ENCODE measurements at places on chromosomes 1 and 21. TPM values are rescaled to one million over a fixed set of nuclear protein-coding genes. Genes with fewer than 3 reads are reported as not detected.

DNA sequence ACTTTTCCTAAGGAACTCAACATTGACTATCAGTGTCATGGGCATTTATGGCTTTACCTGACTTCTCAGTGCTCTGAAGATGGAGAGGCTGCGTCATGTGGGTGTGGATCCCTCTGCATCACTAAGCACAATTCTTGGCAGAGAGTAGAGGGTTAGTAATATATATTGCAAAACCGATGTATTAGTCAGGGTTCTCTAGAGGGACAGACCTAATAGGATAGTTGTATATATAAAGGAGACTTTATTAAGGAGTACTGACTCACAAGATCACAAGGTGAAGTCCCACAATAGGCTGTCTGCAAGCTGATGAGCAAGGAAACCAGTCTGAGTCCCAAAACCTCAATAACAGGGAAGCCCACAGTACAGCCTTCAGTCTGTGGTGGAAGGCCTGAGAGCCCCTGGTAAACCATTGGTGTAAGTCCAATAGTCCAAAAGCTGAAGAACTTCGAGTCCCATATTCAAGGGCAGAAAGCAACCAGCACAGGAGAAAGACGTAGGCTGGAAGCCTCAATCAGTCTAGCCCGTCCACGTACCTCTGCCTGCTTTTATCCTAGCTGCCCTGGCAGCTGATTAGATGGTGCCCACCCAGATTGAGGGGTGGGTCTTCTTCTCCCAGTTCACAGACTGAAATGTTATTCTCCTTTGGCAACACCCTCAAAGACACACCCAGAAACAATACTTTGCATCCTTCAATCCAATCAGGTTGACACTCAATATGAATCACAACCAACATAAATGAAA lies 159.7 kb upstream of the NRIP1 start:
- DNase-seq = no peak

DNA sequence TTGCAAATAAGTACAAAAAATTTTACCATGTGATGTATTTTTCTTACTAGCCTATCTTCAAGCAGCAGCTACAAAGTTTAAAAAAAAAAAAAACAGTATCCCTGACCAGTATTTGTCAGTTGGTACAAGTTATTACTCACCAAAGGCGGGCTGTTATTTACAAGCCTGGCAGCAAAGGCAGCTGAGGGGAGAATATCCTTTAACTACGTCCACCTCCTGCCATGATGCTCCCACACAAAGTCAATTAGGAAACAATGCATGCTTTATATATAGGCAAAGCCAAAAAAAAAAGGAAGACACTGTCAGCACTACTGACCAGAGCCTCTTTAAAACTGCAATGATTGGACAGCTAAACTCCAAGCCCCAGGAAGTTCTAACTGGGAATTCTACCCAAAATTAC lies 13.7 kb downstream of the PSMA5 start:
- no peak for DNase-seq

DNA sequence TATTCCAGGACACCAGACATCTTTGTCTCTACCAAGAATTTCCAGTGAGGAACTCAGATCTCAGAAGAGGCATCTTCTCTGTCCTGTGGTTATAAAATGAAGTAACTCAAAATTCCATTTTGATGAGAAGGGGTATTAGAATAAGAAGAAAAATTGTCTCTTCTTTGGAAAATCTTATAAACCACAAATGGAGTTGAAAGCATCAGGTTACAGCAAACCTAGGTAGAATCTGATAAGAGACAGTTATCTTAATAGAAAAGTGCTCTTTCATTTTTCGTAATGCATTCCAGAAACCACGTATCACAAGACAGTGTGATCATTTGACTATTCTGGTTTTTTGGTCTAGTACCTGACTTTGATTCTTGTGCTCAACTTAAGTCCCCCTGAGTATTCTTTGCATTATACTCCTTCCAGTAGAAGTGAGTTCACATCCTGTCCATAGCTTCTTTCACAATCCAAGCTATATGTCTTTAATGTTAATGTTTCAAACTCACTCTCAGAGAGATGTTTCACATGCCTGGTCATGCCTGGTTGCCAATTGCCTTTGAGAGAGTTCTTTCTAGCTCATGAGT lies 120.9 kb upstream of the PRDX6 start:
- DNase-seq = no peak

DNA sequence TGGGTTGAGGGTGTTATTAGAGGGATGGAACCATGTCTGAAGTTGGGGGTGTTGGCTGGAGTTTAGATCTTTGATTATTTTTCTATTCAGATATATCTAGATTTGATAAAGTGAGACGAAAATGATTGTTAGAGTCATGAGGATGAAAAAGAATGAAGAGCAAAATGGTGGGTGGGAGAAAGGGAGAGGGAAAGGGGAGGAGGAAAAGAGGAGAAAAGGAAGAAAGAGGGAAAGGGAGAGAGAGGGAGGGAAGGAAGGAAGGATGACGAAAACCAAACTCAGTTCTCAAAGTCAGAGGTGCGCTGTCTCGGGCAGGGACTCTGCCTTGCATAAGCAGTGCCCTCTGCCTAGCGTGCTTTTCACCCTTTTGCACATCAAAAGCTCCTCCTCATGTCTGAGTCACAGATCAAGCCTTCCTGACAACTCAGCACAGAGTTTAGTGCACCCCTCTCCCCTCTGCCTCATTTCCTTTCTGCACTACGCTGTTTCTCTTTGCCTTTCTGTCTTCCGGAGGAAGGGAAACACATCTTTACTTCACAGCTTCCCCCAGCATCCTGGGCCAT lies 225.8 kb upstream of the PROX1 start:
- no peak for DNase-seq

- no peak for DNase-seq
Measured at GRCh38 chr21:35812679-35813078, 247.6 kb downstream of the SETD4 start.

GRCh38 chr1:55347041-55347440 lies 131.9 kb upstream of the USP24 start:
- DNase-seq = no peak

- DNase-seq = no peak
Measured at GRCh38 chr1:34712007-34712688, 42.7 kb upstream of the GJB5 start.

DNA sequence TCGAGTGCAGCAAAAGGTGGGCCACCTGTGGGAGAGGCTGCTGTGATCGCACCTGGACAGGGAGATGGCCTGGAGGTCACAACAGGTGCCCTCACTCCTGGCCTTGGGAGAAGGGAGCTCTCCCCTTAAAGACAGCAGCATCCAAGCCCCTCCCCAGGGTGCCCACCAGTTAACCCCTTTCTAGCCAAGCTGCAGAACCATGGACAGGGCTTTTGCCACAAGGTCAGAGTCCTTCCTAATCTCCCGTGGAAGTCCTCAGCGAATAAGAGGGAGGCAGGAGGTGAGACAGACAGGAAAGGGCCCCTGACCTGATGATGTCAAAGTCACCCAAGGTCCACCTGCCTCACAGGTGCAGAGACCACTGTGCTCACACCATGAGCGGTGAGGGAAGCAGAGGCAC lies 1.7 kb downstream of the CNTN2 start:
- DNase-seq = no peak

- DNase-seq = no peak
Measured at GRCh38 chr1:110682898-110683297, 8.2 kb upstream of the KCNA3 start.

DNA sequence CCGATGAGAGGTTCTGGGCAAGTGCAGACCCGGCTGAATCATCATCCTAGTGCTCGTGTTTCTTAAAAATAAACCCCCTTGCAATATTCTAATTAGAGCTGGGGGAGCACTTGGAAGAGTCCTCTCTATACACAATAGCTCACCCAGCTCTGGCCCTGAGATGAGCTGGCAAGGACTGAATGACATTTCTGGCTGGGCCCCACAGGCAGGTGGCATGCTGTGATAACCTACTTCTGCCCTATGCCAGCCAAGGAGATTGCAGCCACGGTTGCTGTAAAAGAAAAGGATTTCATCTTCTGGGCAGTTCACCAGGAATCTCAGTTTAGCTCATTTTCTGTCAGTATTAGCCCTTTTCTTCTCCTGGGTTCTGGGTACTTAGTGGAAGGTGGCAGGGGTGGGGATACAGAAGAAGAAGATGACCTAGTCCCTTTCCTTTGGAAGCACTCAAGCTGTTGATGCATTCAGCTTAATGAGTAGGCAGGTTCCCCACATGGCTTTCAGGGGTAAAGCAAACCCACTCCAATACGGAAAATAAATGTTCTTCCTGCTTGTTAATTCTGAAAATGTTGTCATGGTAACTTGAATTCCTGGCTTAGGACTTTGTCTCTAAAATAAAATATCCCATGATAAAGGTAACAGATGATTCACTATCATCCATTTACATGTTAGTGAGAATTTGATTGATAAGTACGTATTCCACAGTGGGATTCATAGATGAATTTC lies 32.2 kb downstream of the VASH2 start:
- peak; percentile 85 for DNase-seq

DNA sequence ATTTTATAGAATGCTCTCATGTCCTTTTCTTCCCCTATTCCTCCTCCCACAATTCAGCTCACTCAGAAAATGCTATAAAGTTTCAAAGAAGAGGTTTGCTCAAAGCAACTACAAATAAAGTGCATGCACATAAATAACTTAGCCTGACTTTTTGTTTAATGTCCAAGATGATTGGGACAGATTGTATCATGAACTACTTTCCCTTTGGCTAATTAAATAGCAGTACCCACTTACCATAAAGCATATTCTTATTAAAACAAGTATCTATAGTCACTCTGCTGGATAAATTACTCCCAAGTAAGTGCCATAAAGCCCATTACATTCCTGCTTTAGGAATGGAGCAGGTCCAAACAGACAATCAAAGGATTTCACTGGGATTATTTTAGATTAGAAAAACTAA lies 576.0 kb downstream of the LMO4 start:
- no peak for DNase-seq

GRCh38 chr1:237903961-237904360 lies 13.2 kb upstream of the ZP4 start:
- no peak for DNase-seq

DNA sequence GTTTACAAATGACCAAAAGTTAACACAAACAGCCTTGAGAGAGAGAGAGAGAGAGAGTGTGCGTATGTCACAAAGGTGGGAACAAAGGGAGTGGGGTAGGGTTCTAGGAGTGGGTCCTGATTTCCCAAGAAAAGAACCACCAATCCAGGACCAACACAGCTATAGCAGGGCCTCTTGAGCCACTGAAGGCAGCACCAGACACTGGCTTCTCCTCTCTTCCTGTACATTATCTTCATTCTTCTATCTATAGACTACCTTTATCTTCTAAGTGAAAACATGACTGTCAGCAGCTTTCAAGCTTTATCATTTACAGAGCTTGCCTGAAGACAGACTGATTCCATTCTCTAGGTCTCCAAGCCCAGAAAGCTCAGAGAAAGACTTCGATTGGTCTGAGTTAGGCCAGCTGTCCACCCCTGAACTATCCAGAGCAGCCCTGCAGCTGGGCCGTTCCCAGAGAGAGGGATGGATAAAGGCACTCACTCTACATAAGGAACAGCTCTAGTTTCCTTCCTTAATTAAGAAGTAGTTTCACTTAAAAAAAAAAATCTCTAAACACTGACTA lies 11.2 kb downstream of the ALG14 start:
- no peak for DNase-seq

DNA sequence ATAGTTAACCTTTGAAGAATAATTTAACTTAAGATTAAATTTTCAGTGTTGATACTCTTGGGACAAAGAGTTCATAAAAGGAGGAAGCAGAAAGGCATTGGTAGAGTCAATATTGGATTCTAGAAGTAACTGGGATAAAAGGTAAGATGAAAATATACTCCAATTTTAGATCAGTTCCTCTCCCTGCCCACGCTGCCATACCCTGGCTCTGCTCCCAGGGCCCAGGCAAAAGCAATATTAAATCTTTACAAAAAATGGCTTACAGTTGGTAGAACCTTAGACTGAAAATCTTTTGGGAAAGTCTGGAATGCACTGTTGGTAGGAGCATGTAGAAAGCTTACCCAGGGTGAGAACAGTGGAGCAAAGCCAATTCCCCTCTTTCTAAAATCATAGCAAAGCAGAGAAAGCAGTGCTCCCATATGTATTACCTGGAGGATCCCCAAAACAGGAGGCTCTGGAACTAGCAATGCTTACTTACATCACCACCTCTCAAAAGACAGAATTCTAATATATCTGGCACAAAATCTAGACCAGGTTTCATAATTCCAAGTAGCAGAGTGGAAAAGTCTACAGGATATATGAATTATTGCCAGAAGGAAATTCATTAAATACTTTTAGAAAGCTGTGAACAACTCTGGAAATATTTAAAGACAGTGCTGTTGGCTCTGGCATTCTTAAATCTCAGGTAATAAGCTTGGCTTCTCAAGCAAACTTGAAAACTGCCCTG lies 24.5 kb downstream of the KIAA0319L start:
- peak; percentile 54 for DNase-seq

- DNase-seq = no peak
Measured at GRCh38 chr1:197917805-197918651, 856 bp downstream of the LHX9 start.

DNA sequence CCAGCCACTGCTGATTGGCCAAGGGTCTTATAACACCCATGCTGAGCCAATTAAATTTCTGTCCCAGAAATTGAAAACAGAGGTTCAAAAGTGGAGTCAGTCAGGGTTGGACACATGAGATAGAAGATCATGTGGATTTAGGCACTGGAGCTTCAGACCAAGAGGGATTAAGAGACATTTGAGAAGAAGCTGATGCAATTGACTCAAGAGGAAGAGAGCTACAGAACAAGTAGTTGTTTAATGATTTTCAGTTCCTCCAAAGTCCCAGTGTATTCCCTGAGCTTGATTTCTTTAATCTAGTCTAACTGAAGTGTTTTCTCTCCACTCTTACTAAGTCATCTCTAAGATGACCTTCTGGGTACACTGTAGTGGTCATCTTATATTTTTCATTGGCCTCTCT lies 227.1 kb downstream of the DUSP10 start:
- DNase-seq = no peak

RNU1-2 gene
- 40,842 TPM for total RNA-seq

PLA2G2D gene
- not detected for total RNA-seq

KRTAP25-1 gene
- not detected for total RNA-seq

SPATA6 gene
- 66.4 TPM for total RNA-seq

NCMAP gene
- 0.09 TPM for total RNA-seq

CFAP57 gene
- 1.9 TPM for total RNA-seq

TMEM125 gene
- total RNA-seq = 1.3 TPM

ELF3 gene
- 0.73 TPM for total RNA-seq

INSRR gene
- 0.36 TPM for total RNA-seq

ADORA1 gene
- 19.1 TPM for total RNA-seq

GJA4 gene
- 3.8 TPM for total RNA-seq

CFAP107 gene
- 0.91 TPM for total RNA-seq

TSTD1 gene
- total RNA-seq = 21.6 TPM

ACKR1 gene
- total RNA-seq = 4.2 TPM

All from cerebellum (tissue), 4 donors.